Left cardiac atrium (tissue), 4 donors: ENCODE measurements at places on chromosomes 7 and 10. TPM values are rescaled to one million over a fixed set of nuclear protein-coding genes. Genes with fewer than 3 reads are reported as not detected.

Gene OR6B1
- total RNA-seq: not detected

Gene PNLIP
- total RNA-seq: not detected

Gene RNF133
- total RNA-seq: 0.50 TPM

Gene CTTNBP2
- total RNA-seq: 4.3 TPM

Gene STX1A
- 2.6 TPM for total RNA-seq

Gene FXYD4
- not detected for total RNA-seq

Gene AVPI1
- 13.2 TPM for total RNA-seq

Gene PRSS2
- total RNA-seq: not detected

Gene MARVELD1
- 16.3 TPM for total RNA-seq

Gene ANKRD22
- not detected for total RNA-seq

Gene GBX1
- not detected for total RNA-seq

Gene OR2A12
- not detected for total RNA-seq

Gene FAM25A
- total RNA-seq: not detected

Gene DKK1
- not detected for total RNA-seq

Gene IGF2BP3
- 0.15 TPM for total RNA-seq

Gene FBXW4
- 99.0 TPM for total RNA-seq

Gene ATOH7
- not detected for total RNA-seq

Gene FGFBP3
- total RNA-seq: 0.81 TPM

Gene GIMAP7
- total RNA-seq: 26.0 TPM

Gene KIN
- 7.3 TPM for total RNA-seq

Gene VWDE
- total RNA-seq: 8.8 TPM

Gene EEF1AKMT2
- 11.5 TPM for total RNA-seq

Gene BTBD16
- not detected for total RNA-seq

Gene TMEM178B
- 29.9 TPM for total RNA-seq

Gene SFMBT2
- 11.4 TPM for total RNA-seq

Gene ZNF117
- 9.4 TPM for total RNA-seq

Gene PKD2L1
- total RNA-seq: 0.44 TPM

Gene RPP30
- 32.8 TPM for total RNA-seq

Gene CREB3L2
- total RNA-seq: 41.5 TPM

Gene UPK3BL2
- 3.1 TPM for total RNA-seq

Gene ADAM8
- total RNA-seq: 3.8 TPM

Gene WDR86
- 0.84 TPM for total RNA-seq

Gene ABCA13
- not detected for total RNA-seq

Gene ZNF37A
- 8.1 TPM for total RNA-seq

Gene OPALIN
- not detected for total RNA-seq

Gene OPN1SW
- total RNA-seq: not detected

Gene C10orf67
- total RNA-seq: 0.10 TPM
